Daoy (cell line): ENCODE measurements at places on chromosomes 11 and 22. TPM values are rescaled to one million over a fixed set of nuclear protein-coding genes. Genes with fewer than 3 reads are reported as not detected.

The MS4A6E gene
- total RNA-seq, result not detected in 2 replicates

The KIAA1671 gene
- total RNA-seq, result 3.1 and 5.5 TPM in 2 replicates

The NNMT gene
- total RNA-seq, result 187 and 246 TPM in 2 replicates

The DEFB131B gene
- not detected in 2 replicates for total RNA-seq

The OR8D1 gene
- total RNA-seq, result not detected in 2 replicates

DNA sequence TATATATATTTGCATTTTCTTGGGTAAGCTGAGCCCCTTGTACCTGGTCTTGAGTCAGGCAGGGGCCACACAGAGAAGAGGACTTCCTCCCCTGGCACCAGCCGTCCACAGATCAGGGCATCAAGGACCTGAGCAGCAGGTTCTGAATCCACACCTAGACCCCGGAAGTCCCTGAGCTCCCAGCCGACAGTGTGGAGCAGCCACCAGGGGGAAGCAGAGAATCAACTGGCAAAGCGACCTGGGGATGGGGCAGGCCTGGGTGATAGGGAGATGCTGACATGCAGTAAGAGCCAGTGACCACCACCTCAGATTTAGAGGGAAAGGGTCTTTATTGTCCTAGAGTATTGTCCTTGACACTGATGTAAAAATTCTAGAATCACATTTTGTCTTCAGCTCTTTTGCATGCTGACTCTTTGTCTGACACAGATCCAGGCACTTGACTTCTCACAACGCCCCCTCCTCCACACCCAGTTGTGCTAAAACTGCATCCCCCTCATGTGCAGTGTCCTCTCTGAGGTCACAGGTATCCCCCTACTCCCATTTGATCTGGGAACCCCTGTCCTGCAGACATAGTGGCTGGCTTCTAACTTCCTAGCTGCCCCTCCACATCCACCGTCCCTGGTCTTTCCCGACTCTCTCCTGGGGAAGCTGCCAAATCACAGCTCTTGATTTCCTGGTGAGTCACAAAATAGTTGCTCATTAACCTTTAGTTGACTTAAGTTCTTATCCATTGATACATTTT lies 109.3 kb downstream of the GGTLC2 start:
- DNase-seq, result peak; percentile 67

DNA sequence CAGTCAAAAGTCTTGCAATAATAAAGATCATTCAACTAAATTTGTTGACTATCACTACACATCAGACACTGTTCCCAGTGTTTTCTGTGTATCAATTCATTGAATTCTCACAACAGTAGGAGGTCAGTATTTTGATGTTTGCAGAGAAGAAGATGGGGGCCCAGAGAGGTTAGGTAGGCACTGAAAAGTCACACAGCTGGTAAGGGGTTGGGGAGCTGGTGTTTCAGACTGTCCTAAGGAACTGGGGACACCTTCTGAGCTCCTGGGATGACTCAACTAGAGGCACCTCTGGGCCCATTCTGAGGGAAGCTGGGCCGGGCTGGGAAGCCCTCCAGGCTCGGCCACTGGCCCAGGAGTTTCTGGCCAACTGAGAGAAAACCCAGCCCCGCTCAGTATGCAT lies 180.0 kb downstream of the DSCAML1 start:
- no peak for DNase-seq

DNA sequence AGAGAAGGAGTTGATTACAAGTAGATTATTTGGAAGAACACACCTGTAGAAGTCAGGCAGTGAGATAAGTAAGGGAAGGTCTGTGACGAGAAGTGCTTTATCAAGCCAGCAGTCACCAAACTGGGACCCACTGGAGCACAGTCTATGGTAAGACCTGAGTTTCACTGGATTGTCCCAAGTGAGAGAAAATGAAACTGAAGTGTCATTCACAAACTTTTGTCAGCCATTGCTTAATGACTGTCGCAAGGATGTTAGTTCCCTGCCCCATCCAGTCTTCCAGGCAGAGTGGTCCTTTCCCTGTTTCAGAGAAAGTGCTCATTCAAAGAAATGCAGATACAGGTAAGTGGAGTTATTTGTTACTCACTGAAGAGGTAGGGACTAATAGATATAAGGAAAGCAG lies 728.0 kb upstream of the TENM4 start:
- no peak for DNase-seq

DNA sequence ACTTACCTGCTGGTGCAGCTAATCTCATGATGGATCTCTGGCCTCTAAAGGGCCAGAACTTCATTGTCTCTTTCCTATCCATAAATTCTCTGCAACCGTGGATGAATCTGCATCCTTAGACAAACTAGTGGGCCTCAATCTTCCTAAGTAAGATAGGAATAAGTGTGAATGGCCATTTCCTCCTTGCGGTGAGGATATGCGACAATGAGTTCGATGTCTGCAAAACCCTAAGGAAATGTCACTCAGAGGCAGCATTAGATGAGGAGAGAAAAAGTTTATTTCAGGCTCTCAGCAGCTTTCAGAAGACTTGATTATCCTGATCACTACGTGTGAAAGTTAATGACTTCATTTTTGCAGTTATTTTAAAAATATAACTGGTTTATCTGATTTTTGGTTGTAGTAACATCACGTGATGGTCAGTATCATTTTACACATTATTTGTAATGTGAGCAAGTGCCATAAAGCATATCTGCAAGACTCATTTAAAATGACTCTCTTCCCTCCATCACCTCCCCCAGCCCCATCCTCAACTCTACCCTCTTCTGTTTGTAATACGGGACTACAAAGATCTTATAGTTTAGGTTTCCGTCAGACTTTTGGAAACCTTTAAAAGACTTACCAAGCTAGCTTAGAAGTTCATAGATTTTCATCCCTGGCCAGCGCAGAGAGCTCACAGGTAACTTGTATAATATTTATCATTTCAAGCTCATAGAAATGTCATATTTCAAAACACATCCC lies 10.2 kb downstream of the GRAP2 start:
- DNase-seq, result no peak

GRCh38 chr22:22673099-22673498 lies 28.7 kb downstream of the GGTLC2 start:
- no peak for DNase-seq

DNA sequence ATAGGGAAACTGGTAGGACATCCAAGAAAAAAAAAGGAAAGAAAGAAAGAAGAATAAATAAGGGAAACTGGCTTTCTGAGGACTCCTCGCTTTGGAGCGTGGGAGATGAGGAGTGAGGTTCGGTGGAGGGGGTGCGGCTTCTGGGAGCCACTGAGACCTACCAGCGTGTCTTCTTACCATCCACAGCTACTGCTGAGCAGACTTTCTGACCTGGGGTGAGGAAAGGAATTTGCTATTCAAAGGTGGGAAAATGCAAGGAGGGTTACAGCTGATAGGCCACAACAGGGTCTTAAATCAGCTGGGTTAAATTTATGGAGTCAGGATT lies 488 bp upstream of the SELENOM start:
- DNase-seq, result no peak

DNA sequence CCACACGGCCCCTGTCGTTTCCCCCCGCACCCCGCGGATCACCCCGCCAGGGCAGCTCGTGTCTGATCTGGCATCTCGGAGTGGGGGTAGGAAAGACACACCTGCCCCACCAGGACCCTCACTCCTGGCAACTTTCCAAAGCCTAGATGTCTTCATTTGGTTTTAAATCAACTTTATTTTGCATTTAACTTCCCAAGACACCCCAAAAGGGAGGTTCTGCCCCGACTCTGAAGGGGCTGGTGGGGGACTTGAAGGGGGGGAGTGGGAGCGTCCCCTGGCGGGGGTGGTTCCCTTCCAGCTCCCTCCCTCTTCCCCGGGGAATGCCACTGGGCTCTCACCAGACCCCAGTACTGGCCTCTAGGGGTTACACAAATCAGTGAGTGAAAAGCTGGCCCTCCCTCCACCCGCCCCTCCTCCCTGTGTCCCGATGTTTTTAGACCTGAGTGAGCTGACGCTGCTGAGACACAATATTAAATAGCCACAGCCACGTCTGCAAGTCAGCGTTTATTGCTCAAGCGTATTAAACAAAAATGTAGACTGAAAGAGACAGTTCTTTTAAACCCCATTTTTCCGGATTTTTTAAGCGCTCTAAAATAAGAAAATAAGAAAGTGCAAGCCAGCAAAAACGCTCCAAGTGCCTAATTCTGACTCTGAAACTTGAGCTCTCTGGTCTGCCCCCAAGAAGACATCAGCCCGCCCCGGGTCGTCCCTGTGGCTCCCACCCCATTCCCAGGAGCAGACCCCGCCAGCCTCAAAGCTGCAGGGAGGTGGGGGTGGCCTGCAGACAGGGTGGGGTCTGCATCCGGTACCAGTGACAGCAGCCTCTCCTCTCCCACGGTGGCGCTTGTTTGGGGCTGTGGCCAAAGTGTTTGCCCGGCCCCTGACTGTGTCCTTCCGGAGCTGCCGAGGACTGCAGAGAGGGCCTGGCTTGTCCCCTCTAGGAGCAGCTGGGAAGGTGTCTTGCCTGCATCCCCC lies 1.1 kb upstream of the TTLL8 start:
- peak; percentile 42 for DNase-seq

DNA sequence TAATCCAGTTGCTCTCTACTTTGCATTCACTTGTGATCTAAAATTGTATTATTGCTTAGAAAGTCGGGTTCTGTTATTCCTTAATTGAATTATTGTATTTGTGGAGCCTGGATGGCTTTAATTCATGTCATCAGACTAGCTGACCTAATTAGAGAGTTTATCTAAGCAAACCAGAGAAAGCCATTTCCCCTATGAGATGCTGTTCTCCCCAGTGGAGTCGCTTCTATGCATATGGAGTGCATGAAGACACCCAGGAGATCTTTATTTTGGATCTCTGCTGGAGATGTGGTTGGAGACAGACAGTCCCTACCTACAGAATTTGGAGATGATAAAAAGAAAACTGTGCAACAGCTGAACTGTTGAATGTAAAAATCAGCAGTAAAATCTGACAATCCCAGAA lies 45.2 kb upstream of the MYO18B start:
- no peak for DNase-seq
